Pericardium fibroblast (primary cell): ENCODE measurements at places on chromosomes 13 and 19. TPM values are rescaled to one million over a fixed set of nuclear protein-coding genes. Genes with fewer than 3 reads are reported as not detected.

MRPL57 gene
- 30.6 and 33.5 TPM in 2 replicates for total RNA-seq

SIX5 gene
- total RNA-seq = 26.3 and 31.2 TPM in 2 replicates

PLK5 gene
- total RNA-seq = not detected in 2 replicates

UPF3A gene
- 20.7 and 26.4 TPM in 2 replicates for total RNA-seq

EBI3 gene
- 0.47 and 1.7 TPM in 2 replicates for total RNA-seq
